ENCODE measurements at places on chromosomes 7 and 10.

DNA sequence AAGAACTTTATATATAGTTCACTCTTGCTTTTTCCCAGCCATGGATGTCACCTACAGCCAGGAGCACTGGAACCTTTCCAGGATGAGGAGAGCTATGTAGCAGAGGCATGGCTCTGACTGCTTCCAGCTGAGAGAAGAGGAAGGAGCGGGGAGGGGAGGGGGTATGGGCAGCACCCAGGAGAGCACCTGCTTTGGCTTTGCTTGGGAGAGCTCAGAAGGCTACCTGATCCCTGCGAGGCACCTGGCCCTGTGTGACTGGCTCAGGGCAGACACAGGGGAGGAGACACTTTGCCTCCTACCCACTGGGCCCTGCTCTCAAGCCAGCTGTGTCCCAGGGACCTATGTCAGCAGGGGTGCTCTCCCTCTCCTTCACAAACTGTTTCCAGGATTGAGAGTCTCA, 67.1 kb downstream of the HK1 start:
- DNase-seq: no peak

DNA sequence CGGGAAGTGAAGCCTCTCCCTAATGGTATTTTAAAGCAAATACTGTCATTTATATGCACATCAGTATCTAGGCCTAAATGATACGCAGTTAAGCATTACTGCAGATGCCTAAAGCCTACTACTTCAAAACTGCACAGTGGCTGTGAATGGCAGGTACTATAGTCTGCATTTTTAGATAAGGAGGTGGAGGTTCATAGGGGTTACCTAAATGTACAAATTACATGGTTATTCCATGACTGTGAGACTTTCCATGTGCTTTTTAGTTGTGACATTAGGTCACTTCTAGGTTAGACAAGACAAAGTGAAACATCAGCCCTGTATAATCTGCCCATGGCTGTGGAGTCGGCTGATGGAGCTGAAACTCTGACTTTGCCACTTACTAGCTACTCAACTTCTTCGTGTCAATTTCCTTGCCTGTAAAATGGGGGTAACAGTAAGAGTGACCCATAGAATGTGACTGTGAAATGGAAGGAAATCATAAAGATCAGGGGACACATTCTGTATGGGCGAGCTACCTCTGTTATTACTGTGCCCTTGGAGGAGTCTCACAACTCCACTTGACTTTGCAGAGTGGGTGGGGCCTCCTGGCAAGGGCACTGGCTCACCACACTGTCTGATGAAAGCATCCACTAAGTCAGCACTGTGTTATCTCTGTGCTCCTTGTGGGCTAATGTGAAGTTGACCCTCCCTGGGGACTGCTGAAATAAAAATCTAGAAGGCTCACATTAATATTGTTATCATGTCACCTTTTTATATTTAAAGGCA, 239.4 kb downstream of the TNS3 start:
- no peak for DNase-seq

GRCh38 chr7:112959276-112959675, 127.4 kb downstream of the GPR85 start:
- DNase-seq: no peak

DNA sequence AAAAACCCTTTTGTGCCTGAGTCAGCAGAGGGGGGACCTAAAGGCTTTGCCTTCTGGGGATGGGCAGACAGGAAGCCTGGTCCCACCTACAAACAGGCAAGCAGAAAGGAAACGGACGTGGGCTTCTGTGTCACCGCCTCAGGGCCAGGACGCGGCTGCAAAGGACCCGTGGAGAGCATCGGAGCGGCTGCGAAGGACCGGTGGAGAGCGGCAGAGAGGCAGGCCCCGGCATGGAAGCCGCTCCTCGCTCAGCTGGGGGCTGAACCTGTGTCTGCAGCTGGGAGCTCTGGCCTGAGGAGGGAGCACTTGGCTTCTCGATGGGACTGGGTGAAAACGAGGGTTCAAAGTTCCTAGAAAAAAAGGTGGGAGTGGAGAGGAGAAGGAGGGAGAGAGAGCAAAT, 125.4 kb upstream of the PPP2R2D start:
- no peak for DNase-seq

GRCh38 chr10:117656385-117657367, 114.1 kb downstream of the EMX2 start:
- DNase-seq: no peak
